EL (cell line): ENCODE measurements at places on chromosomes 6 and 20.

- DNase-seq, result no peak
Observed at GRCh38 chr20:57683881-57684807, 25.7 kb downstream of the PMEPA1 start.

DNA sequence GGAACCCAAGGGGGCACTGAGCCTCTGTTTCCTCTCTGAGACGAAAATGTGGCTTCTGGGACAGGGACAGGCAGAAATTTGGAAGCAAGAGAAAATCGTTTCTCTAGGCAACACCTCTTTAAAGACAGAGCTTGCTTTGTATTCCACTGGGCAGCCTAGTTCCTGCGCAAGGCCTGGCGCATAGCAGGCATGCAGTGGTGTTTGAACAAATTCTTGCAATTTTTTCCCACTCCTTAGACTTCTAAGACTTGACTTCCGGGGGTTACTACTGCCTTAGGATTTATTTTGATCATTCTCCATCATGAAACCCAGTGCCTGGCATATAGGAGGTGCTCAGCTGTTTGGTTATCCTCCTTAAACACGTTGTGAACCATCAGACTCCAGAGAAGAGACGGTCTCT, 249.0 kb upstream of the KCNG1 start:
- no peak for DNase-seq

- DNase-seq, result no peak
Observed at GRCh38 chr20:60627751-60628565, 624.1 kb upstream of the CDH4 start.

- no peak for DNase-seq
Observed at GRCh38 chr6:35080821-35081425, 60.2 kb downstream of the TCP11 start.

GRCh38 chr6:47524136-47524845, 46.7 kb downstream of the CD2AP start:
- no peak for DNase-seq

DNA sequence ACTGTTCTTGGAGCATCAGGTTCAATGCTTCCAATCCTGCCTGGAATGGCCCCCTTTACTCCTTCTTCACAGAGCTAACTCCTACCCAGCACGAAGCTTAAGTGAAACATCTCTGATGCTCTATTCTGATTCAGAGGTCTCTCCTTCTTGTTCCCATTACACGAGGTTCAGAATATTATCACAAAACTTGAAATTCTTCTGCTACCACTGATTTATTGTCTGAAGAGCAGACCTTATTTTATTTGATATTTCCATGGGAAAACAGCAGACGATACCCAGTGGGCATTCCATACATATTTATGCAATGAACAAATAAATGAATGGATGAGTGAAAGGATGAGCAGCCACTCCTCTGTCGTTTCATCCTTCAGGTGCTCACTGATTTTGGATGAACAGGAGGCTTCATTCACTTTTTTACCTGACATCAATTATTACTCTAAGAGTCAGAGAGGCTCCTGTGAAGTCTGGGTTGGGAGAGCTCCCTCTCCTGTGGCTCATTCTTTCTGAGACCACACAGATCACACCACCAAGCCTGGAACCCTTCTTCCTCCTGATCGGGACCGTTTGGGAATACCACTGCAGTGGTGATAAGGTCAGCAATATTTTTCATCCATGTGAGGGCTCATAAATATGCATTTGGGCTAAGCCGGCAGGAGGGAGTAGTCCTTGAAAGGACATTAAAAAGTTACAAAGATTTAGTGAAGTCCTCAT, 25.8 kb downstream of the SMLR1 start:
- DNase-seq, result peak; percentile 65

- DNase-seq, result no peak
Observed at GRCh38 chr6:136627191-136627590, 77.0 kb upstream of the MAP7 start.

DNA sequence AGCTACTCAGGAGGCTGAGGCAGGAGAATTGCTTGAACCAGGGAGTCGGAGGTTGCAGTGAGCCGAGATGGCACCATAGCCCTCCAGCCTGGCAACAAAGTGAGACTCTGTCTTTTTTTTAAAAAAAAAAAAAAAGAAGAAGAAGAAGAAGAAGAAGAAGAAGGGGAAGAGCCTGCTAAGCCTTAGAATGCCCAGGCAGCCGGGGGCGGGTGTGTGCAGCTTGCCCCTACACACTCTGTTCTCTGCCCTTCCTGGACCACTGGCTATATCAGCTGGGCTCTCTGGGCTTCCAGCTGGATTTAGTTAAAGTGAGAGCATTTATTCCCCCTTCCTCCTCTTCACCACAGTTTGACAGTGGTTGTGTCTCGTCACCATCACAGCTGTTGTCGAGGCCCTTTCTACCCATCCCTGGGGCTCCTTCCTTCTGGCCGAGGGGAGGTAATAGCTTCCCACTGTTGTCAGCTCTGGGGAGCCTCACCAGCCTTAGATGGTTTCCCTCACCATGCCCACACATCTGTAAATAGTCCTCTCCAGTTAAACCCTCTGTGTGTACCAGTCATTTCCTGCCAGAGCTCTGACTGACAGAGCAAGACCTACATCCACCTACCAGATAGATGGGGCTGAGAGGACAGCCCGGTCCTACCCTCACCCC, 77.6 kb downstream of the TRERF1 start:
- no peak for DNase-seq

- DNase-seq, result no peak
Observed at GRCh38 chr20:58103517-58103904, 124.9 kb downstream of the ANKRD60 start.

- peak; percentile 71 for DNase-seq
Observed at GRCh38 chr20:53609491-53610445, 16.1 kb upstream of the ZNF217 start.

GRCh38 chr6:119129148-119129967, 50.9 kb upstream of the FAM184A start:
- peak; percentile 71 for DNase-seq

GRCh38 chr20:25300496-25301170, 52.7 kb downstream of the PYGB start:
- peak; percentile 44 for DNase-seq

DNA sequence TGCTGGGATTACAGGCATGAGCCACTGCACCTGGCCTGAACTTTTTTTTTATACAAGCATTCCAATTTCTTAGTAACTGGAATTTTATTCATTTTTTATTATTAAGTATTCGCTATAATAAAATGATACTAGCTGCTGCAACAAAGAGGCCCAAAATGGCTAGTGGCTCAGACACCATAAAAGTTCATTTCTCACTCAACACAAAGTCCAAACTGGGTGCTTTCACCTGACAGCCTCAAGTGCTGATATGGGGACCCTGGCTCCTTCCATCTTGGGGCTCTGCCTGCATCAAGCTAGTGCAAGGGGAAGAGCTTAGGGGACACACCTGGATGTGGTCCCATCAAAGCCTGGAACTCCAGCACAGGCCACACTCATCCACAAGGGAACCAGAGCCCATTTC, 12.2 kb upstream of the NOP56 start:
- no peak for DNase-seq

- DNase-seq, result peak; percentile 45
Observed at GRCh38 chr6:47787620-47788497, 6.0 kb downstream of the OPN5 start.

GRCh38 chr6:45727228-45727627, 288.4 kb downstream of the CLIC5 start:
- no peak for DNase-seq

DNA sequence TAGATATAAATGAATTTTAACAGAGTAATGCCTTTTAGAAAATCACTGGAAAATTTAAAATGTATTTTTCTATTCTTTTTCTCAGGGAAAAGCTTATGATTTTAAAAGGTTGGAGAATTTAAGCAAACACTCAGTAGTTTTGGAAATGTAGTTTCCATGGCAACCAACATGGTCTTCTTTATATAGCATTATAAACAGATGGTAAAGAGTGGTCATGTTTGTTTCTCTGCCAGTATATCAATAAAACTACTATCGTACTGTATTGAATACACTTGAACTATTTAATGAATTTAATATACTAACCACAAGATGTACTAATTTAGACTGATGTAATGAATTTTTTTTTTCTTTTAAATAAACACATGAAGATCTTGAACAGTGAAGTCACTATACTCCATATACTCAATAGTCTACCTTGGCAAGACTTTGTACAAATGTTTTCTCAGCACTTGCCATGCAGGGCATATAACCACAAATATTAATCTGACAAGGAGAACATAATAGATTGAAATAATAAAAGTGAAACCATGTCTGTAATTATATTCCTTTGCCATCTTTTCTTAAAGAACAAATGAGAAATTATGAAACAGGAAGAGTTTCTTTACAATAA, 105.5 kb downstream of the PDSS2 start:
- DNase-seq, result no peak

- DNase-seq, result peak; percentile 38
Observed at GRCh38 chr6:13877051-13877450, 47.7 kb upstream of the RNF182 start.

GRCh38 chr6:32854376-32855178, 585 bp downstream of the PSMB9 start:
- peak; percentile 59 for DNase-seq

DNA sequence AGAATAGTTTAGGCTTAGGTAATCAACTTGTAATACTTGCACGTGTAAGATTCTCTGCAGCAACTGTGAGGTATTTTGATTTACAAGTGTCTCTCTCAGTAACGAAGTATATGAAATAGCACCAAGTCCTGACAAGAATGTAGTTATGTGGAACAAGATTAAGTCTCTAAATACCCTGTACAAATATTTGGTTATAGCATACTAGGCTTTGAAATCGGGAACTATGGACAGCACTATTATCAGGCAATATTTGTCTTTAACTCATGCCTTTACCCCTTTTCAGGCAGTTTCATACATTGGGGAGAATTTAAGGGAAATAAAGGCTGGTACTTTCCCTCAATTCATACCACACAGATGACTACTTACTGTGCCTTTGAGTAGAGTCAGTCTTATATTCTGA, 93.2 kb downstream of the GRIK2 start:
- DNase-seq, result no peak

DNA sequence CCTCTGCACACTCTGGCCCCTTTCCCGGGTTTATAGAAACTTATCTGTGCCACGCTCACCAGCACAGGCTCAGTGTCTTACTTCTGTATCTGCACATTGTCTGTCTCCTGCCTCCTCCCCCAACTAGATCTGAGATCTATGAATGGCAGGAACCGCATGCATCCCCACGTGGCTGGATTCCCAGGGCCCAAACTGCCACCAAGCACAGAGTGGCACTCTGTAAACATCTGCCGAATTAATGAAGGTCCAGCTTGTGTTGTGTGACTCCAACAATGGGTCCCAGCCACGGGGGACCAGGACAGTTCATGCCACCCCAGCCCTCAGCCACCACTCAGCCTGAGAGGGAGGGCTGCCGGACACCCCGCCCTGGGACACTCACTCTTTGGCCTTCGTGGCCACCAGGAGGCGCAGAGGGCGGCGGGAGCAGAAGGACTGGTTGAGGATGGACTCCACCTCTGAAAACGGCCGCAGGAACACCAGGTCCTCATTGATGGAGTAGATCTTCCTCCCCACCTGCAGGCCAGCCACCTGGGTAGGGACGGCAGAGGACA, 171.1 kb downstream of the PREX1 start:
- DNase-seq, result no peak

DNA sequence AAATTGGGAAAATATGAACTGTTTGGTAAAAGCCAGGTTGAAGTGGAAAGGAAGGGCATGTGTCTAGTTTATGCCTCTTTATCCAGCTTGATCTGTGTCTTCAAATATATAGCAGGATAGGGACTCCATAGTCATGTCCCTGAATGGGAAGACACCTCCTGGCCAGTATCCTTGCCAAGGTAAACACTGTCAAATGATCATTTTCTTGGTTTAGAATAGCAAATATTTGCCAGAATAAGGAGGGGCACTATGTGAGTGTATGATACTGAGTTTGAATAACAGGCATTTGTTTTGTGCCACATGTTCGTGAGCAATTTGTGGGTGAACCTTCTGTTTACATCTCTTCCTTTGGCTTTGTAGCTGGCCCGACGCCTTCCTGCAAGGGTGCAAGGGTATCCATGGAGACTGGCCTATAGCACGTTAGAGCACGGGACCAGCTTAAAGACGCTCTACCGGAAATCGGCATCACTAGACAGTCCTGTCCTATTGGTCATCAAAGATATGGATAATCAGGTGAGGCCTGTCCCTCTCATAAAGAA, 34.2 kb upstream of the HINT3 start:
- DNase-seq, result no peak

- DNase-seq, result no peak
Observed at GRCh38 chr6:5359417-5359816, 98.1 kb downstream of the FARS2 start.

DNA sequence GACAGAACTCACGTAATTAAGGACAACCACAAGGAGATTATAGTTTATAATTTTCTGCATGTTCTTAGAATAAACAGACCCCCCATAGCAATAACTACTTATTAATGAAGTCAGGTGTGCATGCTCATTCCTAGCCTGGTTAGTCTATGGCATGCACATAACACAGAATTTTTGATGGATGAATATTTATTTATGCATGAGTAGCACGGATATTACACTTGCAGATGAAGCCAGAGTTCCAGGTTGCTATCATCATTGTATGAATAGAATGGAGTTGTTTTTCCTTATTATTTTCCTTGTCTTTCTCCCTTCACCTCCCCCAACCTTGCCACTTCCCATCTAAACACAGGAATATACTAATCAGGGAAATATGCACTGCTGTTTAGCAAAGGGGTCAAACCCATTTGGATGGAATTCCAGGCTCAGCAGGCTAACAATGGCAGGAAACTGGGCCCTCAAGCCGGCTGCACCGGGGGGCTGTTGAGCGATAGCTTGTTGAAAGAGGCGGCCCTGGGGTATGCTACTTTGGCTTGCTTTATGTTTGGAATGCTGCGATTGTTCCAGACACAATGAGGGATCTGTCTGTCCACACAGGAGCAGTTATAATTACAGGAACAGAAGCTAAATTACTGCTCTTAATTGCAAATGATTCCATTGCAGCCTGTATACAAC, 112.6 kb downstream of the TMEM170B start:
- peak; percentile 93 for DNase-seq

GRCh38 chr6:107634324-107635056, 144.6 kb downstream of the SOBP start:
- no peak for DNase-seq

DNA sequence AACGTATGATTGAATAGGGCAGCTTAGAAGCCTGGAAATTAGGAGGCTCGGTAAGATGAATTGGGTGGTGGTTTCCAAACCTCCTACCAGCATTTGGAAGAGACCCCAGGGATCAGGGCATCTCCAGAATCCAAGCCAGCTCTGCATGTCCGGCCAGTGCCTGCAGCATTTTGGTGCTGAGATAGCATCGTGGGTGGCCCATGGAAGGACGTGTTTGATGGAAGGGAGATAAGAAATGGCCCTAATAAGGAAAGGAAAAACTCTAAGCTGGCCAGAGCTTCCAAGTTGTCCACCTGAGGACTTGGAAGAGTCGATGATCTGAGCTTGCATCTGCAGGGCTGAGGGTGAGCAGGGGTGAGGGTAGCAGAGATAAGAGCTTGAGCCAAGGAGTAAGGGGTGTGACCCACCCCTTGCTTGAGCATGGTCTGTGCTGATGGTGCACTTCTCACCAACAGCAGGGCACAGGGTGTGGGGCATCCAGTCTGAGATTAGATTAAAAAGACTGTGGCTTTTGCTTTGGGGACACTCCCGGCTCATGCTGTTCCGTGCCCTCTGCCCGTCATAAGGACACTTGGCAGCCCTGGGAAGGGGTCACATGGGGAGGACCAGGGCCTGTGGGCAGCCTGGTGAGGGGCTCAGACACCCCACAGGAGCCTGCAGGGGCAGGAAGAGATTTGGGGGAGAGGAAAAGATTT, 213.2 kb downstream of the ERMARD start:
- DNase-seq, result no peak
